Activated CD8-positive, alpha-beta memory T cell treated with anti-CD3 and anti-CD28 coated beads, Interleukin-2, amount 10 ng/mL, durations not matched to agents 7 days and 5 days (primary cell): ENCODE measurements at places on chromosomes 16 and 17. TPM values are rescaled to one million over a fixed set of nuclear protein-coding genes. Genes with fewer than 3 reads are reported as not detected.

SLFN14 gene
- 0.07 TPM for total RNA-seq

GRCh38 chr16:29653471-29653870 is 9.6 kb upstream of the SPN start:
- H3K4me3 ChIP-seq, result no peak overlapping the region
- H3K27me3 ChIP-seq, result no peaks in the 10 kb centered on the region
- no peaks in the 10 kb centered on the region for H3K36me3 ChIP-seq
- peaks cover 16% of the 10 kb centered on the region for H3K4me1 ChIP-seq
- H3K27ac ChIP-seq, result no peak overlapping the region

DNA sequence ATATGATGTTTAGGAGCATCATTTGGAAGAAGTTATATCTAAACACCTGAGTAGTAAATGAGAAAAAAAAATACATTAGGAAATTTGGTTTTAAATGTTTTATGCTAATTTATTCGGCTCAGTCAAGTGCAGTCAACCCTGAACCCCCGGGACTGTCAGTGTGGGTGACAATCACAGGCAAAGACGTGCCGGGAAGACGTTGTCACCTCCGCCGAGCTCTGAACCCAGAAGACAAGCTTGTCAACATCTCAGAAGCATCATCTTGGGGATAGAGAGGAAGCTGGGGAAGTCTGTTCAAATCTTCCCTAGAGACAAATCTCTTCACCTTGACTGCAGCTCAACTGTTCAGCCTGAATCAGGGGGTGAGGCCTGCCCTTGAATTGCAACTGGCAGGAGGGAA is 159.7 kb downstream of the RBFOX3 start:
- no peak for DNase-seq
- no peaks in the 10 kb centered on the region for H3K4me1 ChIP-seq
- H3K4me3 ChIP-seq, result no peak overlapping the region
- no peaks in the 10 kb centered on the region for H3K27me3 ChIP-seq

DNA sequence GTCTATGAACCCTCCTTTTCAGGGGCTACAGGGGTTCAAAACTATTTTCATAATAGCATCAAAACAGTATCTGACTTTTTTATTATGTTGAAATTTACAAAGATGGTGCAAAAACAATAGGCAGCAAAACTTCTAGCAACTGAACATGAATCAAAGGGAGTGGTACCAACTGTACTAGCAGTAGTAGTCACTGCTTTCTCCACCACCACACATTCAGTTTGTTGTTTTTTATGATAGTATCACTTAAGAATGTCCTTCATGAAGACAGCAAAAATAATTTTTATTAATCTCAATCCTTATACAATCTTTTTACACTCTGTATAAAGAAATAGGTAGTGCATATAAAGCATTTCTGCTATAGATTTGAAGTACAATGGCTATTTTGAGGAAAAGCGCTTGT is 47.6 kb downstream of the MED13 start:
- no peak for DNase-seq
- H3K27ac ChIP-seq, result no peak overlapping the region
- no peak overlapping the region for H3K4me3 ChIP-seq

DNA sequence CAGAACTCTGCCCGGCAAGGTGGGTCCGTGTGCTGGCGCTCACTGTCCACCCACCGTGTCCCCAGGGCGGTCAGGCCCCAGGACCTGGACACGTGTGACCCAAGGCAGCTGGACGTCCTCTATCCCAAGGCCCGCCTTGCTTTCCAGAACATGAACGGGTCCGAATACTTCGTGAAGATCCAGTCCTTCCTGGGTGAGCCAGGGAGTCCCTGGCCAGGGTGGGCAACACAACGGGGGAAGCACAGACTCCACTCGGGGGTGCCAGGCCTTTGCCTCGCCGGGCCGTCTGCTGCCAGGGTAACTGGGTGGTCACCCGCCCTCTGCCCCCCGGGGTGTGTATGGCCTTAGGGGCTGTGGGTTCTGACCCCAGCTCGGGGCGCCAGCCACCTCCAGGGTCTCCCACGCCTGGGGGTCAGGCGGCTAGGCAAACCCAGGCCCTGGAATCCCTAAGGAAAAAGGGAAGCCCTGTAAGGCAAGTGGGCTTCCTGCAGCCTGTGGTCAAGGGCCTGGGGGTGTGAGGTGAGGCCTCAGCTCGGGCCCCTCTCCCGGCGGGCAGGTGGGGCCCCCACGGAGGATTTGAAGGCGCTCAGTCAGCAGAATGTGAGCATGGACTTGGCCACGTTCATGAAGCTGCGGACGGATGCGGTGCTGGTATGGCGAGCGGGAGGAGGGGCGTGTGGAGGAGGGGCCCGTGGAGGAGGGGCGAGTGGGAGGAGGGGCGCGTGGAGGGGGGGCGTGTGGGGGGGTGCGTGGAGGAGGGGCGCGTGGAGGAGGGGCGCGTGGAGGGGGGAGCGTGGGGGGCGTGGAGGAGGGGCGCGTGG is 6.5 kb downstream of the MSLN start:
- no peaks in the 10 kb centered on the region for H3K36me3 ChIP-seq
- no peak overlapping the region for H3K27ac ChIP-seq
- H3K27me3 ChIP-seq, result no peaks in the 10 kb centered on the region
- H3K4me3 ChIP-seq, result no peak overlapping the region
- no peak for DNase-seq

DNA sequence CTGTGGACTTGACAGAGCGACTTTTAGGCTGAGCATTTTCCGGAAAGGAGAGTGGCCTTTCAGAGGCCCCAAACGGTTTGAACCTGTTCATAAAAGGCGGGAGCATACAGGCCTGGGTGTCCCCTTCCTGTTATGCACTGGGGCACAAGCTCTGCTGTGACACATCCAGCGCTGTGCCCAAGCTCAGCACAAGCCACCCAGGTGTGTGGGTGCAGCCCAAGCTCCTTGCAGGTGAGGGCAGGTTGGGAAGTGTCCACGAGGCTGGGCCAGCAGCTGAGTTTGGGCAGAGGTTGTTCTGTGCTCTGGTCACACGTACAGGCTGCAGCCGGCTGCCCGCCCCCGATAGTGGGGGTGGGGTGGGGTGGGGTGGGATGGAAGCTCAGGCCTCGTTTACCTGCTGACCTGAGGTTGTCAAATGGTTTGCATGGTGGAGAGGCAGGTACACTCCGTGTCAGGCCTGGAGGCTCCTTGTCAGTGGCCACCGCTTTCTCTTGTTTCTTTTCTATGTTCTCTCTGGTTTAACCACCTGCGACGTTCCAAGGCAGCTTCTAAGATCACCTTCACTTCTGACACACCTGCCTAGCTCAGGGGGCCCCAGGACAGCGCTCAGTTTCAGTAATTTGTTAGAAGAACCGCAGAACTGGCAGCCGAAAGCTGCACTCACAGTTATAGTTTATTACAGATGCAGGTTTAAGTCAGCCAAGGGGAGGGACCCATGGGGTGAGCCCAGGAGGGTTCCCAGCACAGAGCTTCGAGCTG is 194.7 kb upstream of the CIBAR2 start:
- no peak for DNase-seq
- peaks cover 4% of the 10 kb centered on the region for H3K27me3 ChIP-seq
- H3K4me3 ChIP-seq, result no peak overlapping the region

DNA sequence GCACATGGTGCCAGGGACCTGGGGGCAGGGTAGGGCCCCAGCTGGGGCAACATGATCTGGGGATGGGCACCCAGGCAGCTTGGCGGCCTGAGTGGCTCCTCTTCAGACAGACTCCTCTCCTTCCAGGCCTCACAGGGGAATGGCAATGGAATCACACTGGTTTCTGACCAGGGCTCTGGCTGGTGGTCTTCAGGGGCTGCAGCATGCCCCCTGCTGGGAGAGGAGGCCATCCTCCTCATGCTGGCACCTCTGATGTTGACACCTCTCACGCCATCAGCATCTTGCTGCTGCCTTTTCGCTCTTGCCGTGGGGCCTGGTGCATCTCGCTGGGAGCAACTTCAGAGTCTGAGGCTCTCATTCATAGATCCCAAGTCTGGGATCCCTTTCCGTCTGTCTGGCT is 11.2 kb upstream of the GFOD2 start:
- H3K4me1 ChIP-seq, result no peaks in the 10 kb centered on the region
- no peak for DNase-seq
- no peak overlapping the region for H3K4me3 ChIP-seq
- no peaks in the 10 kb centered on the region for H3K27me3 ChIP-seq
- H3K36me3 ChIP-seq, result peaks cover 1% of the 10 kb centered on the region

GRCh38 chr16:78458588-78458987 is 359.1 kb downstream of the WWOX start:
- H3K27ac ChIP-seq, result no peak overlapping the region
- H3K4me1 ChIP-seq, result no peaks in the 10 kb centered on the region
- H3K36me3 ChIP-seq, result no peaks in the 10 kb centered on the region
- H3K27me3 ChIP-seq, result no peaks in the 10 kb centered on the region
- H3K4me3 ChIP-seq, result no peak overlapping the region

DNA sequence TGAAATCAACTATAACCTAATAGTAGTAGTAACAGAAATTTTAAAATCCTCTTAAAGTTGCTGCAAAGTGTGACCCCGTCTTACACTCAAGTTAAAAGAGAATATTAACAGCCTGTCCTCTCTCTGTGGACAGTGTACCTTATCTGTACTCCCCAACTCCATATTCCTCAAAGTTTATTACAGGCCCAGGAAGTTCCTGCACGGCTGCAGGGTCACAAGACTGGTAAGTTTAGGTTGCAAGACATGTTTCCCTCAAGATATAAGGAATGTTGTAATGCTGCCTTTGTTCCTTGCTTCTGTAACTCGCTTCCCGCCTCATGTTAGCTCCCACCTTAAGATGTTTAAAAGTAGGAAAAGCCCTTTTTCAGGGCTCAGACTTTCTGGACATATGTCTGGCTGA is 72.2 kb downstream of the ITFG1 start:
- H3K4me3 ChIP-seq, result no peak overlapping the region
- H3K4me1 ChIP-seq, result peaks cover 5% of the 10 kb centered on the region
- no peaks in the 10 kb centered on the region for H3K36me3 ChIP-seq
- H3K27ac ChIP-seq, result no peak overlapping the region

GRCh38 chr17:40560592-40561293 is 4.5 kb downstream of the CCR7 start:
- peaks cover 5% of the 10 kb centered on the region for H3K27me3 ChIP-seq
- H3K4me1 ChIP-seq, result peaks cover 90% of the 10 kb centered on the region
- H3K4me3 ChIP-seq, result peak overlapping the region; percentile 77
- peaks cover 47% of the 10 kb centered on the region for H3K36me3 ChIP-seq

GRCh38 chr17:75155191-75155601 is 884 bp upstream of the JPT1 start:
- H3K27ac ChIP-seq, result peak overlapping the region; percentile 88
- peaks cover 24% of the 10 kb centered on the region for H3K36me3 ChIP-seq
- H3K4me1 ChIP-seq, result peaks cover 31% of the 10 kb centered on the region
- DNase-seq, result no peak
- H3K4me3 ChIP-seq, result peak overlapping the region; percentile 98

CCL1 gene
- 0.73 TPM for total RNA-seq

GRCh38 chr16:74825941-74826340 is 51.3 kb upstream of the FA2H start:
- peaks cover 2% of the 10 kb centered on the region for H3K36me3 ChIP-seq
- no peak overlapping the region for H3K27ac ChIP-seq

DNA sequence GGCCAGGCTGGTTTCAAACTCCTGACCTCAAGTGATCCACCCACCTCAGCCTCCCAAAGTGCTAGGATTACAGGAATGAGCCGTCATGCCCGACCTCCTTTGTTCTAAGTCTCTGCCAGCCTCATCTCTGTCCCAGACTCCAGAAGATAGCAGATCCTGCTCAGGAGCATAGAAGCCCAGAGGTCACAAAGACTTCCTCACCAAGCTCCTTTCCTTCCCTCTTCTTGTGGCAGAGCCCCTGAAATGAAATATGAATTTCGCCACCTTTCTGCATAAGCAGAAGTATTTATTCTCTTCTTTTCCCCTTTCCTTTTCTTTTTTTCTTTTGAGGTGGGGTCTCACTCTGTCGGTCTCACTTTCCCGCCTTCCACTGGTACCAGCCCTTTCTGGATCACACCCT is 11.5 kb upstream of the PIPOX start:
- H3K4me3 ChIP-seq, result no peak overlapping the region
- peaks cover 75% of the 10 kb centered on the region for H3K27me3 ChIP-seq
- H3K36me3 ChIP-seq, result no peaks in the 10 kb centered on the region

DNA sequence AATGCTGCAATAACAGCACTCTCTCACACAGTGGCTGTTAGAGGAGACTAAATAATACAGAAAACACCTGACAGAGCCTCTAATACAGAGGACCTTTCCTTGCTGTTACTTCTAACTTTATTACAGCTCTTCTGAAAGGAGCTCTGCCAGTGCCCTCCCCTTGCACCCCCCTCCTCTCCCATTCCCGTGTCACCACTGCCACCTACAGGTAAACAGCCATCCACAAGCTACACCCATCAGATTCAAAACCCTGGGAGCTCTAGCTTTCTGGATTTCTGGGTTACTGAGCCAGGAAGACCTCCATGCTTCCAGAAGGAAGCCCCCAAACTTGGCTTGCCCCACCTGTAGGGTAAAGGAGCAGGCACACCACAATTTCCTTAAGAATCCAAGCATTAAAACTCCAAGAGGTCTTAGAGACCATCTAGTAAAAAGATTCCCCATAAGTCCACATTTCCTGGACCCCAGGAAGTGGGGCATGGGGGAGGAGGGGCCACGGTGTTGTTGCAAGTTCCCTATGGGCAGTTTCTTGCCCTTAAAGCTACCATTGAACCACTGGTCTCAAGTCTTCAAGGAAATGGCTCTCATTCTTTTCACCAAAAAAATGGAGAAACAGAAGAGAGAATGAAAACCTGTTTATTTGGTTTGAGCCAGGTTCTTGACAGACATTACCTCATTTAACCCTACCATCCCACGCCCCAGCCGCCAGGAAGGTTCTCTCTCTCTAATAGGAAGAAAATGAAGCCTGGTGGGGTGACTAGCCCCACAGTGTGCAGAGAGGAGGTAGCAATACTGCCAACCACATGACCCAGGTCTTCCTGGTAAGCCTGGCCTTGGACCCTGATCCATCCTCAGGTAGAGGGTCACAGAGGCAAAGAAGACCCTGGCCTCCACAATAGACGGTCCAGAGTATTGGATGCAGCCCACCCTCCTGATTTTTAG is 52.8 kb downstream of the TOM1L2 start:
- peaks cover 2% of the 10 kb centered on the region for H3K36me3 ChIP-seq
- H3K4me3 ChIP-seq, result no peak overlapping the region
- DNase-seq, result peak; percentile 77
- H3K4me1 ChIP-seq, result peaks cover 14% of the 10 kb centered on the region
- H3K27me3 ChIP-seq, result no peaks in the 10 kb centered on the region

FBXW10B gene
- 0.30 TPM for total RNA-seq

NETO2 gene
- total RNA-seq, result 8.6 TPM

GRCh38 chr16:22093996-22094395 is 1.7 kb downstream of the VWA3A start:
- H3K36me3 ChIP-seq, result no peaks in the 10 kb centered on the region
- H3K27ac ChIP-seq, result no peak overlapping the region
- H3K4me3 ChIP-seq, result no peak overlapping the region

- H3K36me3 ChIP-seq, result no peaks in the 10 kb centered on the region
- H3K27me3 ChIP-seq, result peaks cover 22% of the 10 kb centered on the region
Observed at GRCh38 chr17:62868723-62869122, 60.6 kb upstream of the MARCHF10 start.

- peaks cover 64% of the 10 kb centered on the region for H3K27me3 ChIP-seq
- H3K36me3 ChIP-seq, result no peaks in the 10 kb centered on the region
- no peak overlapping the region for H3K4me3 ChIP-seq
- no peak for DNase-seq
- peaks cover 6% of the 10 kb centered on the region for H3K4me1 ChIP-seq
- no peak overlapping the region for H3K27ac ChIP-seq
Observed at GRCh38 chr17:76586741-76587487, 1.3 kb upstream of the ST6GALNAC2 start.

GRCh38 chr16:28180655-28181460 is 30.9 kb downstream of the XPO6 start:
- no peak overlapping the region for H3K4me3 ChIP-seq
- H3K36me3 ChIP-seq, result peaks cover 66% of the 10 kb centered on the region
